ENCODE measurements at places on chromosomes 6 and 20. TPM values are rescaled to one million over a fixed set of nuclear protein-coding genes. Genes with fewer than 3 reads are reported as not detected.

Gene GSTA2
- total RNA-seq = not detected

DNA sequence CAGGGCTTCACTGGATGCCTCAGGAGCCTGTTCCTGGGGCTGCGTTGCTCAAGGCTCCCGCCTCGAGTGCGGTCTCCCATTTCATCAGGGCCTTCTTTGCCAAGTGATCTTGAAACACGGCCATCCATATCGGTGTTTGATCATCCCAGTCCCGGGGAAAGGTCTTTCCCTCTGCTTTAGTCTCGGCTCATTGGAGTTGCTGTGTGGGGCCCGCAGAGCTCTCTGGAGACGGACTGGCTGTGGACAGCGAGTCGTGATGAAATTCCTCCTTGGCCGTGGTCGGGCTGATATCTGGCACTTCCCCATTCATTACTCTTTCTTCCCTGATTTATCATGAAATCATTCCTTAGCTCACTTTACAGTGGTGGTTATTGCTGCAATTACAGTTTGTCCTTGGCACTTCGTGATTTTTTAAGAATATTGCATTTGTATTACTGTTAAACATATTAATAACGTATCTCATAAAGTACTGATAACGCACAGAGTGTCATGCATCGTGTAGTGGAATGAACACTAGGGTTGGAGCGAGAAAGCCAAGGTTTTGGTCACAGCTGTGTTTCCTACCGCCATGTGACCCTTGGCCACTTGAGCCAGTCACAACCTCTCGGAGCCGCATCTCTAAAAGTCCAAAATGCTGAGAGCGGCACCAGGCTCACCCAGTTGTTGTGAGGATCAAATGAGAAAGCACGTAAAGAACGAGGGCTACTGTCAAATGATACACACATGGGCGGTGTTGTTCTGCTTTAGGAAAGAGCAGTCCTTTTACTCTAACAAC is 71.8 kb downstream of the MTHFD1L start:
- no peaks in the 10 kb centered on the region for H3K36me3 ChIP-seq
- no peak overlapping the region for H3K27ac ChIP-seq
- no peaks in the 10 kb centered on the region for H3K27me3 ChIP-seq
- no peak overlapping the region for H3K4me3 ChIP-seq
- DNase-seq = no peak

- H3K36me3 ChIP-seq = no peaks in the 10 kb centered on the region
- no peak for DNase-seq
- no peak overlapping the region for H3K27ac ChIP-seq
- H3K4me3 ChIP-seq = no peak overlapping the region
- no peaks in the 10 kb centered on the region for H3K4me1 ChIP-seq
- no peaks in the 10 kb centered on the region for H3K27me3 ChIP-seq
Observed at GRCh38 chr6:120646101-120646500, 688.2 kb downstream of the TBC1D32 start.

Gene KIAA1586
- 19.0 TPM for total RNA-seq

Gene CAP2
- not detected for total RNA-seq

GRCh38 chr6:35486005-35486925 is 10.6 kb downstream of the TEAD3 start:
- H3K27me3 ChIP-seq = no peaks in the 10 kb centered on the region
- H3K27ac ChIP-seq = peak overlapping the region; percentile 38
- no peaks in the 10 kb centered on the region for H3K4me1 ChIP-seq
- no peak for DNase-seq
- H3K4me3 ChIP-seq = no peak overlapping the region
- no peaks in the 10 kb centered on the region for H3K36me3 ChIP-seq

GRCh38 chr20:62045529-62046285 is 20.0 kb downstream of the TAF4 start:
- H3K4me1 ChIP-seq = no peaks in the 10 kb centered on the region
- H3K36me3 ChIP-seq = no peaks in the 10 kb centered on the region
- no peak for DNase-seq
- H3K4me3 ChIP-seq = no peak overlapping the region

Gene AMD1
- total RNA-seq = 95.8 TPM

- H3K4me3 ChIP-seq = no peak overlapping the region
- H3K4me1 ChIP-seq = no peaks in the 10 kb centered on the region
- no peaks in the 10 kb centered on the region for H3K36me3 ChIP-seq
- no peak for DNase-seq
- H3K27ac ChIP-seq = no peak overlapping the region
Observed at GRCh38 chr6:154878871-154879491, 116.1 kb upstream of the TIAM2 start.

DNA sequence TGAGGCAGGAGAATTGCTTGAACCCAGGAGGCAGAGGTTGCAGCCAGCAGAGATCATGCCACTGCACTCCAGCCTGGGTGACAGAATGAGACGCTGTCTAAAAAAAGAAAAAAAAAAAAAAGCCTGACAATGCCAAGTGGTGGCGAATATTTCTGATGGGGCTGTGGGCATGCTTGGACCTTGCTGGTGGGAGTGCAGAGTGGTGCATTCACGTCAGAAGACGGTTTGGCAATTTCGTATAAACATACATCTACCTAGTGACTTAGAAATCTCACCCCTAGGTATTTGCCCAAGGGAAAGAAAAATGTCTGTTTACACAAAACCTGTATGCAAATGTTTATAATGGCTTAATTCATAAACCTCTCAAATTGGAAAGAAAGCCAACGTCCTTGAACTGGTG is 33.6 kb downstream of the CTCFL start:
- H3K4me3 ChIP-seq = no peak overlapping the region
- H3K4me1 ChIP-seq = peaks cover 4% of the 10 kb centered on the region
- DNase-seq = no peak
- H3K27me3 ChIP-seq = no peaks in the 10 kb centered on the region

Gene THBS2
- not detected for total RNA-seq

DNA sequence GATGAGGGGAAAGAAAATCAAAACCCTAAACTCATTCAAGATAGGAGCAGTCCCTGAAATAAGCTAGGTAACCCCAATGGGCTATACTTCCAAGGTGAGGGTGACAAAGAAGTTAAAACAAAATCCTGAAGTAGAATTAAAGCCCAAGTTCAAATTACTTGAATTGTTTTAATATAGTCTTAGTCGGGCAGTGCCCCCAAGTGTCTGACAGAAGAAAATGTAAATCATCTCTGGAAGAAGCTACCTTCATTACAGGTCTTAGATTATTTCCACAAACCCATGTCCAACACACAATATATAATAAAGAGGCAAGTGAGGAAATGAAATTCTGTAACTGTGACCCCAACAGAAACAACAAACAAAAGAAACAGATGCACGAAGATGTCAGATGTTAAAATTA is 36.8 kb upstream of the L3MBTL3 start:
- no peaks in the 10 kb centered on the region for H3K27me3 ChIP-seq
- H3K4me3 ChIP-seq = no peak overlapping the region
- no peaks in the 10 kb centered on the region for H3K4me1 ChIP-seq
- no peaks in the 10 kb centered on the region for H3K36me3 ChIP-seq

DNA sequence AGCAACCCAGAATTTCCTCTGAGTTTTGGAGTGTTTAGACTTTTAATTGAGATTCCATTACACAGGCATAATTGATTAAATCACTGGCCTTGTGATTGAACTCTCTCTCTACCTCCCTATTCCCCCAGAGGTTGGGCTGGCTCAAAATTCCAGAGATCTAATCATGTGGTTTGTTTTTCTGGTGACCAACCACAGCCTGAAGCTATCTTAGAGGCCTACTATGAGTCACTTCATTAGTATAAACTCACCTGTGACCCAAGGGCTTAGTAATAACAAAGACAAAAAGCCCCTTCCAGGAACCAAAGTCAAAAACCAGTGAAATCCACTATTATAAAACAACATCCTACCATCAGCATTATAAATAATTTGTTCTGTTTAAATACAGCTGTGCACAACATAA is 992.5 kb upstream of the CITED2 start:
- DNase-seq = no peak
- H3K27ac ChIP-seq = no peak overlapping the region
- H3K27me3 ChIP-seq = no peaks in the 10 kb centered on the region
- no peak overlapping the region for H3K4me3 ChIP-seq
- H3K36me3 ChIP-seq = no peaks in the 10 kb centered on the region

DNA sequence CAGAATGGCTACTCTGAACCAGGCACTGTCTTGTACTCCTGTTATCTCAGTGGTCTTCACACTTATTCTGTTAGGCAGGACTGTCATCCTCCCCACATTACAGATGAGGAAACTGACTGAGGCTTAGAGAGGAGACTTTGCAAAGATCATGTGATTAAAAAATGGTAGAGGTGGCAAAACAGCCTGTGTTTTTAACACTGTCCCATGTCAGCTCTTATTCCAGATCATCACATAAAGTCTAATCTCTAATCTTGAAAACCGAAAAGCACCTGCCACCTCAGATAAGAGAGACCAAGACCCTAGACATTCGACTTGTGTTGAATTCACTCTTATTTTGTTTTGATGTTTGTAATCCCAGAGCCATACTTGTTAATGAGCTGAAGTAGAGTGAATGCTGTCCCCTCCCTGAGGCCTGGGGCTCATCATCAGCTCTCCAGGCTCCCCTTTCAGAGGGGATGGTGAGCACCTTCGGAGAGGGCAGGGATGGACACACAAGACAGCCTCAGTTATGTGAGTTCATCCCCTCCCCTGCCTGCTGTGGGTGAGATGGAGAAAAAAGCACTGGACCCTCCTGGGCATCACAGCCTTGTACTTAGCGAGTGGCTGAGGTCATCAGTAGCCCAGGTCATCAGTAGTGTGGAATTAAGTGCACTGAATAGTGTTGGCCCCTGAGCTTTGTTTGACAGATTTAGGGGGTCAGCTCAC is 30.6 kb downstream of the MTHFD1L start:
- no peaks in the 10 kb centered on the region for H3K27me3 ChIP-seq
- H3K36me3 ChIP-seq = no peaks in the 10 kb centered on the region
- DNase-seq = no peak
- no peak overlapping the region for H3K4me3 ChIP-seq

GRCh38 chr20:58202044-58202443 is 26.4 kb downstream of the ANKRD60 start:
- H3K27me3 ChIP-seq = no peaks in the 10 kb centered on the region
- H3K4me1 ChIP-seq = no peaks in the 10 kb centered on the region
- H3K4me3 ChIP-seq = no peak overlapping the region
- H3K36me3 ChIP-seq = no peaks in the 10 kb centered on the region
- H3K27ac ChIP-seq = no peak overlapping the region

DNA sequence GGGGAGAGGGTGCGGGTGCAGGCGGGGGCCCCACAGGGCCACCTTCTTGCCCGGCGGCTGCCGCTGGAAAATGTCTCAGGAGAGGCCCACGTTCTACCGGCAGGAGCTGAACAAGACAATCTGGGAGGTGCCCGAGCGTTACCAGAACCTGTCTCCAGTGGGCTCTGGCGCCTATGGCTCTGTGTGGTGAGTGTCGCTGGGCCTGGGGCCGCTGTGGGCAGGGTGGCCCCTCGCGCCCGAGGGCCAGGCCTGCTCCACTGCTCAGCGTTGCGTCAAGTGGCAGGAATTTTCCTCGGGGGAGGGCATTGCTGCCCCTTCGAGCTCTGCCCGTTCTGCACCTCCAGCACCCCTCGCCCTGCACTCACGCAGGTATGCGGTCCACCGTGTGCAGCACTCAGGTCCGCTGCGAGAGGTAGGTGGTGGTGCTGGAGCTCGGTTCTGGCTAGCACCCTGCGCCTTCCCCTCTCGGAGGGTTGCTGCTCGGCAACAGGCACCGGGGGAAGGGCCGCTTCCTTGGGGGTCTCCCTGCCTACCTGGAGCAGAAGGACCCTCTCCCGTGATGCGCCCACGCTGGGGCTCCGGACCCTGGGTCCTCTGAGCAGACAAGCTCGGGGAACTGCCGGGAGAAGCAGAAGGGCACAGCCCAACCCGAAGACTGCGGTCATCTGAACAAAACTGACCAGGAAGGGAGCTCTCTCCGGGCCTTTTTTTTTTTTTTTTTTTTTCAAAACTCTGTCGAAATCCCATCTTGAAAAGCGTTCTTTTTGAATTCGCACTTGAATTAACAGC is 674 bp downstream of the MAPK14 start:
- no peaks in the 10 kb centered on the region for H3K27me3 ChIP-seq
- H3K4me3 ChIP-seq = peak overlapping the region; percentile 92
- no peaks in the 10 kb centered on the region for H3K36me3 ChIP-seq
- peak overlapping the region; percentile 90 for H3K27ac ChIP-seq
- peaks cover 28% of the 10 kb centered on the region for H3K4me1 ChIP-seq
- peak; percentile 64 for DNase-seq

- DNase-seq = no peak
- H3K4me1 ChIP-seq = peaks cover 28% of the 10 kb centered on the region
- no peak overlapping the region for H3K4me3 ChIP-seq
- no peaks in the 10 kb centered on the region for H3K36me3 ChIP-seq
Observed at GRCh38 chr6:11366183-11366933, 133.9 kb upstream of the NEDD9 start.

GRCh38 chr20:60921022-60921622 is 330.9 kb upstream of the CDH4 start:
- no peak for DNase-seq
- no peak overlapping the region for H3K27ac ChIP-seq
- no peaks in the 10 kb centered on the region for H3K36me3 ChIP-seq
- no peak overlapping the region for H3K4me3 ChIP-seq
- H3K4me1 ChIP-seq = no peaks in the 10 kb centered on the region

- no peak overlapping the region for H3K27ac ChIP-seq
- DNase-seq = no peak
- H3K27me3 ChIP-seq = no peaks in the 10 kb centered on the region
- peaks cover 30% of the 10 kb centered on the region for H3K4me1 ChIP-seq
Observed at GRCh38 chr6:52403627-52404026, 16.5 kb upstream of the EFHC1 start.

DNA sequence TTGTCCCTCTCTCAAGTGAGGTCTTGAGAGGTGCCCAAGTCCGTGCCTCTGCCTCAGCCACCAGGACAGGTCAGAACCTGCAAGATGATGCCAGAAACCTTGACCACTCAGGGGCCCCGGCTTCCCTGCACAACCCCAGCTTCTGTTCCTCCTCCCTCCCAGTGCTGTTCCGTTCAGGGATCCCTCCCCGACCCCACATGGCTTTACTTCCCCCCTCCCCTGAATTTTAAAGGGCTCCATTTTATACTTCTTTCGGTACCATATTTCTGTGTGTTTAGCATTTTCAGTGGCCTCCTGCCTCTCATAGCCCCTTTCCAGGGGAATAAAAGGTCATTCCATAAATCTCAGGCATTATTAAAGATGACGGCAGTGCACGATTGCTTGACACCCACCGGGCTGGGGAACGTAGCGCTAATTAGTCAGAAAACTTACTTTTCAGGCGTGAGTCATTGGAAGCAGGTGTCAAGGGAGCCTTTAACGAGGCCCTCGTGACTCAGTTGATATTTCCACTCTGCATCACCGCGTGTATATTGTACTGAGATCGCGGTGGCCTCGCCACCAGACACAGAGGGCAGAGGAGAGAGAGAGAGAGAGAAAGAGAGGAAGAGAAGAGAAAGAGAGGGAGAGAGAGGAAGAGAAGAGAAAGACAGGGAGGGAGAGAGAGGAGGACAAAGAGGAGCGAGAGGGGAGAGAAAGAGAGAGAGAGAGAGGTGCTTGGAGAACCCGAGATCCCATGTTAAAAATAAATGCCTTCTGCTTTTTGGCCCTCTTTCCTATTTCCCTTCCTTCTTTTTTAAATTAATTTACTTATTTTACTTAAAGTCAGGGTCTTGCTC is 21.3 kb downstream of the KCNG1 start:
- H3K27ac ChIP-seq = no peak overlapping the region
- no peak overlapping the region for H3K4me3 ChIP-seq

GRCh38 chr20:57586370-57586793 is 25.5 kb downstream of the PCK1 start:
- no peaks in the 10 kb centered on the region for H3K4me1 ChIP-seq
- no peak for DNase-seq
- no peak overlapping the region for H3K27ac ChIP-seq
- no peak overlapping the region for H3K4me3 ChIP-seq
- H3K36me3 ChIP-seq = no peaks in the 10 kb centered on the region

GRCh38 chr20:44891826-44892225 is 6.3 kb downstream of the YWHAB start:
- no peak for DNase-seq
- no peaks in the 10 kb centered on the region for H3K27me3 ChIP-seq

Data from CD8-positive, alpha-beta memory T cell (primary cell).